ENCODE measurements at places on chromosomes 12 and 14. TPM values are rescaled to one million over a fixed set of nuclear protein-coding genes. Genes with fewer than 3 reads are reported as not detected.

DNA sequence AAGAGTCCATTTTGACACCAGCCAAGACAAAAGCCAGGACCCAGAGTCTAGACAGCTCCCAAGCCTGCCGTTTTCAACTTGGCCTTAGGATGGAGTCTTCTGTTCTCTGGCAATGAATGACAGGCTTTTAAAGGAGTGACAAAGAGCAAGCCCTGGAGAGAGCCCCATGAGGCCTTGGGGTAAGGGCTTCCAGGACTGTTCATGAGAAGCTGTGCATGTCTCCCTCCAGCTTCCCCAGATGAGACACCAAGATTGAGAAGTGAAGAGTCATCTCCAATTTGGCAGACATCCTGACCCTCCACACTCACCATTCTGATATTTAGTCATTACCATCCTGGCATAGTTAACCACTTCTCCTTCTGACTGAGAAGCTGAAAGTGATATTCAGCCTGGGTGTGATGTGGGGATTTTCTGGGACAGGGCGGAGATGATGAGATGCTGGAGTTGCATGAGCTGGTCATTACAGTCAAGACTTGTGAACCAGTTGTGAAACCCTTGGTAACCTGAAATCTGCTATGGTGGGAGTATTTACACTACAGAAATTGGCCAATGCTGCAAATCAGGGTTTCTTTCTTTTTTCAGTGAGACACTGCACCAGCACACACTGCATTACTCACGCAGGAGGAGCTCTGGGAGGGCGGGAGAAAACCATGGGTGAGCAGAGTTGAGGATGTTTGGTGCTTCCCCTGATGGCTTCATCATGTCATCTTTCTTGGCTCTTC lies 77.8 kb downstream of the VCPKMT start:
- H3K27ac ChIP-seq: no peak overlapping the region
- no peaks in the 10 kb centered on the region for H3K36me3 ChIP-seq
- peaks cover 8% of the 10 kb centered on the region for H3K4me1 ChIP-seq
- no peak overlapping the region for H3K4me3 ChIP-seq
- no peak for DNase-seq
- no peaks in the 10 kb centered on the region for H3K27me3 ChIP-seq

ACYP1 gene
- total RNA-seq: 31.9 TPM

AQP2 gene
- not detected for total RNA-seq

DNA sequence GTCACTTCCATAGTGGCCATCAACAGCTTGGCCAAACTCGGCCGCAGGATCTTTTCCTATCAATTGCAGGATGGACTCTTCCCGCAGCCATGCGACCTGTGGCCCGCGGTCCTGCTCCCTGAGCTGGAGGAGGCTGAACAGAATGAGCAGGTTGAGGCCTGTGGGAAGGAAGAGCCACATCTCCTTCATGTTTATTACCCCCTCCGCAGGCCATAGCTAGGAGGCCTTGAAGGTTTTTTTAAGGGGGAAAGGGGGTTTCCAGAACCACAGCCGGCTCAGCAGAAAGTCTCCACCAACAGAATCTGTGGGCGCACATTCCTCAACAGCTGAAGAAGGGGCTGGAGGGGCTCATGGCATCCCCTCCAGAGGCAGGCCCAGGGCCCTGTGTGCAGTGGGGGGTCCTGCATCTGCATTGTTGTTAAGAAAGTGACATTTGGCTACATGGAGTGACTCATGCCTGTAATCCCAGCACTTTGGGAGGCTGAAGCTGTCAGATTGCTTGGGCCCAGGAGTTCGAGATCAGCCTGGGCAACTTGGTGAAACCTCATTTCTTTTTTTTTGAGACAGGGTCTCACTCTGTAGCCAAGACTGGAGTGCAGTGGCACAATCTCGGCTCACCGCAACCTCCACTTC lies 25.2 kb upstream of the PPP1R13B start:
- peaks cover 10% of the 10 kb centered on the region for H3K4me1 ChIP-seq
- no peaks in the 10 kb centered on the region for H3K36me3 ChIP-seq
- H3K4me3 ChIP-seq: no peak overlapping the region

GRCh38 chr14:77579065-77579464 lies 37.4 kb downstream of the SPTLC2 start:
- H3K4me1 ChIP-seq: peaks cover 23% of the 10 kb centered on the region
- H3K36me3 ChIP-seq: peaks cover 5% of the 10 kb centered on the region
- no peak overlapping the region for H3K27ac ChIP-seq
- H3K27me3 ChIP-seq: no peaks in the 10 kb centered on the region
- no peak overlapping the region for H3K4me3 ChIP-seq
- DNase-seq: no peak

DNA sequence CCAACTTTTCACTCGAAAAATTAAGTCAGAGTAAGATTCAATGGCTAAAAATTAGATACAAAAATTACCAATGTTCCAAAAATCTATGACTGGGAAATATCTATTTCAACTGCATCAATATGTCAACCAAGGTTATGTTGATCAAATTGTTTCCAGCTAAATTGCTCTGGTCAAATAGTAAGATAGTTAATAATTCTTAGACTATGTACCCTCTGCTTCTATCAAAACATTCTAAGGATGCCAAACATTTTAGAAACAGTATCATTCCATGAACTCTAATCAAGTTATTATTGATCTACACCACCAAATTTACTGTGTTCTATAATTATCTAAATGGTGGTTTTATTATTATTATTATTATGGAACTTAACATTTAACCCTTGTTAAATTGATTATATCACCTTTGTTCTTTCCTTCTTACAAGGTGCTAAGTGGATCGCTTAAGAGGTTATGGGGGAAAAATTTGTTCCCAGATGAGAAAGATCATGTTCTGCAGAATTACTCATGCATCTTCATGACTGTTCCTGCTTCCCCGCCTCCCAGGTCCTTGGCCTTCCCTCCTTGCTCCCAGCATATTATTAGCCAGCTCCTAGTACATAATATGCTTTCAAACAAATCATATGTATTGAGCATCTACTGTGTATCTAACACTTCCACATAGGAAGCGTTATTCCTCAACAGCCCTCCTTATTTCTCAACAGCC lies 240.5 kb upstream of the KRR1 start:
- no peak for DNase-seq
- H3K27ac ChIP-seq: no peak overlapping the region
- H3K4me1 ChIP-seq: no peaks in the 10 kb centered on the region
- H3K4me3 ChIP-seq: no peak overlapping the region
- no peaks in the 10 kb centered on the region for H3K36me3 ChIP-seq
- H3K27me3 ChIP-seq: no peaks in the 10 kb centered on the region

DNA sequence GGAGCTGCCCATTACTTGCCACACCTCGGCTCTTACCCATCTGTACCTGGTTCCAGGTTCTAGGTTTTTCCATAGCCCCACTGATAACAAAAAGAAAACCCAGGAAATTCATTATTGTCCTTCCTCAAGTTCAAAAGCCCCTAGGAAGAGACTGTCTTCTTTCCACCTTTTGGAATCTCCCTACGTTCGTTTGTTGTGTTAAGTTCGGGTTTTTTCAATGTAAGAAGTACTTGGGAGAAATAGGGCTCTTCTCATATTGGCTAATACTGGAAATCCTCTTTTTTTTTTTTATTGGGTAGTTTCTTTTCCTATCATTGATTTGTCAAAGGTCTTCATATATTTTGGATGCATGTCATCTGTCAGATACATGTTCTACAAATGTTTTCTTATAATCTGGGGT lies 17.3 kb downstream of the SLC15A5 start:
- H3K27me3 ChIP-seq: no peaks in the 10 kb centered on the region
- no peak for DNase-seq
- H3K4me1 ChIP-seq: no peaks in the 10 kb centered on the region
- no peak overlapping the region for H3K27ac ChIP-seq
- H3K4me3 ChIP-seq: no peak overlapping the region
- H3K36me3 ChIP-seq: no peaks in the 10 kb centered on the region

DNA sequence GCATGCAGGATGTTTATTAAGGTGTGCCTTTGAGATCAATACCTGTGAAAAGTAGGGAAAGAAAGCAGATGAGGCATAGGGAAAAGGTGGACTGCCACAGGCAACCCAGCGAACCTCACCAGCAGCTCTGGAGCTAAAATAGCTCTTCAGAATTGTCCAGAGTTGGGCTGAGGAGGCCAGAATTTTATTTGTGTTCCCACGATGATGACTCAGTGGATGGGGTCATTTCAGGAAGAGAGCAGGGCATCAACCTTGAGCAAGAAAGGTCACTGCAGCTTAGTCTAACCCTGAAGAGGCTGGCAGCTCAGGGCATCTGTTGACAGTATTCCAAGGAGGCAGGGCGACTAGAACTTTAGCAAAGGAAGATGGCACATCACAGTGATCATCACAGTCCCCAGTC lies 696.1 kb downstream of the DIO2 start:
- no peak overlapping the region for H3K4me3 ChIP-seq
- no peak for DNase-seq
- no peak overlapping the region for H3K27ac ChIP-seq

CACNA1C gene
- not detected for total RNA-seq

- peaks cover 31% of the 10 kb centered on the region for H3K4me1 ChIP-seq
- H3K27ac ChIP-seq: no peak overlapping the region
- DNase-seq: peak; percentile 51
- peak overlapping the region; percentile 33 for H3K4me3 ChIP-seq
Observed at GRCh38 chr12:124758266-124759220, 105.1 kb downstream of the SCARB1 start.

DNA sequence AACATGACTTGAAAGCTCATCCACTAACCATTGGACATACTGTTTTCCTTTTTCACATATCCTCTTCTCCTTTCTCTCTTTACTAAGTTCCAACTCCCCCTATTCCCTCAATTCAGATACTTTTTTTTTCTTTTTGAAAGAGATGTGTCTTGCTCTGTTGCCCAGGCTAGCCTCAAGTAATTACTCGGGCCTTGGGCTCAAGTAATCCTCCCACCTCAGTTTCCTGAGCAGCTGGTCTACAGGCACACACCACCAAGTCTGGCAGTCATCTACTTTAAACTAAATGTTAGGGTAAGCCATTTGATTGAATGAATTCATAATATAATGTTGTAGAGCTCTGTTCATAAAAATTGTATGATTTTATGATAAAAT lies 15.5 kb downstream of the LEMD3 start:
- H3K36me3 ChIP-seq: peaks cover 8% of the 10 kb centered on the region
- no peak overlapping the region for H3K27ac ChIP-seq
- no peaks in the 10 kb centered on the region for H3K4me1 ChIP-seq
- DNase-seq: no peak
- H3K27me3 ChIP-seq: no peaks in the 10 kb centered on the region

TSPAN11 gene
- total RNA-seq: 6.5 TPM

DNA sequence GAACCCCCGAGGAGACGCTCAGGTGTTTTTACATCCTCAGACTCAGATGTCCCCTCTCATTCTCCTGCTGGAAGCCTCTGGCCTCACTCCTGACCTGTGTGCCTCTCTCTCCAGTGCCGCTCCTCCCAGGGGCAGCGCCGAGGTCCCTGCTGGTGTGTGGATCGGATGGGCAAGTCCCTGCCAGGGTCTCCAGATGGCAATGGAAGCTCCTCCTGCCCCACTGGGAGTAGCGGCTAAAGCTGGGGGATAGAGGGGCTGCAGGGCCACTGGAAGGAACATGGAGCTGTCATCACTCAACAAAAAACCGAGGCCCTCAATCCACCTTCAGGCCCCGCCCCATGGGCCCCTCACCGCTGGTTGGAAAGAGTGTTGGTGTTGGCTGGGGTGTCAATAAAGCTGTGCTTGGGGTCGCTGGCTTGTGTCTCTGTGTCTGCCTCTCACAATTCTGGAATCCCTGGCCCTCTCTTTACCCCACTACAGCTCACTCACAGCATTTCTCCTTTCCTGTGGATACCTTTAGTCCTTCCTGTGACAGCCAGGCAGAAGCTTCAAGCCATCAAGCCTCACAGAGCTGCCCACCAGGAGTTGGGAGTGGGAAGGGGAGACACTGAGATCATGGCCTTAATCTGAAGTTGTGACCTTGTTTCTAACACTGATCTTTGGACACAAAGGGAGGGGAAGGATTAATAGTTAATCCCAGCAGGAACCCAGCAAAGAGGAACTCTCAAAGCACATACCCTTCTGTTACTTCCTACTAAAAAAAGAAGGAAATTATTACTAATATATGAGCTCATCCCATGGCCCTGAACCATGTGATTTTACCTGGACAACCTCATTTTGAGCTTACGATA lies 1.1 kb upstream of the SOAT2 start:
- no peak overlapping the region for H3K27ac ChIP-seq
- no peaks in the 10 kb centered on the region for H3K36me3 ChIP-seq
- no peak overlapping the region for H3K4me3 ChIP-seq
- no peaks in the 10 kb centered on the region for H3K27me3 ChIP-seq

DNA sequence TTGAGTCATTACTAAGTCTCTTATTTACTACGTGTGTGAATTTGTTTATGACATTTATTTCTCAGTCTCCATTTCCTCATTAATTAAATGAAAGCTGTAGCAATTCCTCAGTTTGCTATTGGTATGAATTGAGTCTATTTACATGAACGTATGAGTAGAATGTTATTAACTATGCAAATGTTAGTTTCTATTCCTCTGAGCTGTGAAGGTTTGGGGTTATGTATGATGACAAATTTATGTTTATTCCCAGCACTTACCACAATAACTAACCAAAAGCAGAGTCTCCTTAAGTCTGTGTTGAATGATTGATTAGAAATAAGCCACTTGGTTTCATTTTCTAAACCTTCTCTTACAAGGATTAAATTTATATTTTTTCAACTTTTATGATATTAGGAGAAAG lies 1340.9 kb downstream of the FSCB start:
- no peaks in the 10 kb centered on the region for H3K4me1 ChIP-seq
- no peak overlapping the region for H3K27ac ChIP-seq
- H3K36me3 ChIP-seq: no peaks in the 10 kb centered on the region
- no peaks in the 10 kb centered on the region for H3K27me3 ChIP-seq
- DNase-seq: no peak

SLC25A21 gene
- 1.0 TPM for total RNA-seq

GRCh38 chr12:40474630-40475029 lies 217.6 kb upstream of the CNTN1 start:
- H3K36me3 ChIP-seq: no peaks in the 10 kb centered on the region
- DNase-seq: no peak
- H3K27me3 ChIP-seq: no peaks in the 10 kb centered on the region
- H3K4me3 ChIP-seq: no peak overlapping the region

- H3K36me3 ChIP-seq: no peaks in the 10 kb centered on the region
- H3K27ac ChIP-seq: no peak overlapping the region
- H3K4me3 ChIP-seq: no peak overlapping the region
- H3K27me3 ChIP-seq: no peaks in the 10 kb centered on the region
- peak; percentile 31 for DNase-seq
Observed at GRCh38 chr14:59532419-59532818, 44.2 kb downstream of the CCDC175 start.

GPR68 gene
- not detected for total RNA-seq

DNA sequence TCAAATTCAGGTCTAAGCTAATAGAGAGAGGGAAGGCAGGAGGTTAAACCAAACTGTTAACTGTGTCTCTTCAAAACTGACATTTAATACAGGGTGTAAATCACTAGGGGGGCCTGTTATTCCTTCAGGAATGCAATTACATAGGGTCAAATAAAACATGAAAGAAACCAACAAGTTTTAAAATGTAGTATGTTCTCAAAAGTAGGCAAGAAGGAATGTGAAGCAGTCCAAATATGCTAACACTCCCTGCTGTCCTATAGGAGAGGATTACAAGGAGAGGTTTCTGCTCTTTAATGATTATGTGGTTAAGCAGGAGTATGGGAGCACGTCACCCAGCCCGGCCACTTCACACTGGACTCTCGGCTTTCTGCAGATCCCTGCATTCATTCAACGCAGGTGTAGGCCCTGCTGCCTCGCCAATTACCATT lies 42.5 kb upstream of the BMP4 start:
- no peaks in the 10 kb centered on the region for H3K36me3 ChIP-seq
- H3K27me3 ChIP-seq: no peaks in the 10 kb centered on the region
- no peak overlapping the region for H3K27ac ChIP-seq
- no peak overlapping the region for H3K4me3 ChIP-seq

Data from SJCRH30 (cell line).